Fibroblast of skin of left quadriceps (primary cell): ENCODE measurements at places on chromosomes 2 and 18.
A peak's percentile ranks its signal among the peaks of the same experiment; 100 is the strongest.

DNA sequence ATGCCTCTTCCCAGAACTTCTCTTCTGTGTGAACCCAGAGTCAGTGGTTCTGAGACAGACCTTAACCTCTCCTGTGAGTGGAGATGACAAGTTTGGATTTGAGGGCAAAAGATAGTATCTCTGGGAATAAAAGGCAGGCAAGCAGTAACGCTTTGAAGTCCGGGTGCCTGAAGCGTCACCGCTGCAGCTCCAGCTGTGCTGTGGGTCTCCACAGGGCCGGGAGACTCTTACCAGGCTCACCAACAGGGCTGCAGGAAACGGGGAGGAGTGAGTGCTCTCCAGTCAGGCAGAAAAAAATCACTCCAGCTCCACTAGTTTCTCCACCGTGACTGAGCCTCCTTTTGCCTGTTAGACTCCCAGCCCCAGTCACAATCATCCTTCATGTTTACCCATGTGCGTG lies 79.7 kb upstream of the MAP4K4 start:
- DNase-seq, result no peak

DNA sequence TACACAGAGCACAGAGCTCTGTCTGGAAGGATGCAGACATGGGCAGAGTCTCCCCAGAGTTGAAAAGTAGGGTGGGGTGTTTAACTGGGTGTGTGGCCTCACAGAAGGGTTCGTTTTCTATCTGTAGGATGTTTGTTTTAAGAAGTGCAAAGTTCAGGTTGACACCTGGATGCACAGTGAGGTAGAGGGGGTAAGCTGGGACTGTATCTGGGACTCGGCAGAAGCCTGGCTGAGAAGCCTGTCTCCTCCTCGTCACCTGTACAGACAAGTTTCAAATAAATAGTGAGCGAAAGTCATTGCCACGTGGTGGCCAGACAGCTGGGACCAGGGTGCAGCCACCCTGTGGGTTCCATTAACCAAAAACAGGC lies 145.9 kb downstream of the KLHL29 start:
- DNase-seq, result no peak

- DNase-seq, result no peak
Measured at GRCh38 chr2:226979004-226979403, 143.2 kb downstream of the RHBDD1 start.

- no peak for DNase-seq
Measured at GRCh38 chr2:27839022-27839618, 51.1 kb downstream of the RBKS start.

DNA sequence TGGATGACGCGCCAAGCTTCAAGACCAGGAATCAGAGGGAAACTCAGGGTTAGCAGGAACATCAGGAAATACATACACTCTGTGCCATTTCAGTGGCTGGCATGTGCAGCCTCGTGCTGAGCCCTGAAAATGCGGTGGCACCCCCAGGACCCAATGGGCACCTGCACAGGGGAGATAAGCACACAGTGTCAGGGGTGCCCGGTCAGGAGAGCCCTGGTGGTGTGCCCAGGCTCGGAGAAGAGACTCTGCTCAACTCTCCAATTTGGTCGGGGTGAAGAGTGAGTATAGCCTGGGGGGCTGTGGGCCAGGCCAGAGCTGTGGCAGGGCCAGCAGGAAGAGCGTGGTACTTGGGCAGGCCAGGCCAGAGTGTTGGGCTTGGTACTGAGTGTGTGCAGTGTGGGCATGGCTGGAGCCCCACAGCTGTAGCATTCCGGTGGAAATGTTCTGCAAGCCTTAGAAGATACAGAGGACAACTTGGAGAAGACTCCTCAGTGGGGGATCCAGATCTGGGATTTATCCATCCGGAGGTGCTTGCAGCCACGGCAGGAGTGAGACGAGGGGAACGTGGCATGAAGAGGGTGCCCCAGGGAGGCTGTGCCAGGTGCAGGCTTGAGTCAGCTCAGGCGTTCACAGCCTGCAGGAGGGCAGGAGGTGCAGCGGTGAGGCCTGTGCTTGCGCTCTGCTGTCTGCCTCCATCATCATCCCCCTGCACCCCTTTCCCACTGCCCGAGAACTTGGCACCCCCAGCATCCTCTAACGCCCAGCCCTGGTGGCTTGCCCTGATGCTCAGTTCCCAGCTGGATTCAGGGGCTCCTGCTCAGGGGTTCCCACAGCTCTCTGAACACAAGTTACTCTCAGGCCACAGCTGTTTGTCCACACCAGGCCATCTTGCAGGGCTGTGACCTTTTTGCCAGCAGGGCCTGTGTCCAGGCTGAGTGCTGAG lies 451.7 kb upstream of the HS6ST1 start:
- DNase-seq, result no peak

- no peak for DNase-seq
Measured at GRCh38 chr2:20633794-20634506, 16.9 kb downstream of the HS1BP3 start.

DNA sequence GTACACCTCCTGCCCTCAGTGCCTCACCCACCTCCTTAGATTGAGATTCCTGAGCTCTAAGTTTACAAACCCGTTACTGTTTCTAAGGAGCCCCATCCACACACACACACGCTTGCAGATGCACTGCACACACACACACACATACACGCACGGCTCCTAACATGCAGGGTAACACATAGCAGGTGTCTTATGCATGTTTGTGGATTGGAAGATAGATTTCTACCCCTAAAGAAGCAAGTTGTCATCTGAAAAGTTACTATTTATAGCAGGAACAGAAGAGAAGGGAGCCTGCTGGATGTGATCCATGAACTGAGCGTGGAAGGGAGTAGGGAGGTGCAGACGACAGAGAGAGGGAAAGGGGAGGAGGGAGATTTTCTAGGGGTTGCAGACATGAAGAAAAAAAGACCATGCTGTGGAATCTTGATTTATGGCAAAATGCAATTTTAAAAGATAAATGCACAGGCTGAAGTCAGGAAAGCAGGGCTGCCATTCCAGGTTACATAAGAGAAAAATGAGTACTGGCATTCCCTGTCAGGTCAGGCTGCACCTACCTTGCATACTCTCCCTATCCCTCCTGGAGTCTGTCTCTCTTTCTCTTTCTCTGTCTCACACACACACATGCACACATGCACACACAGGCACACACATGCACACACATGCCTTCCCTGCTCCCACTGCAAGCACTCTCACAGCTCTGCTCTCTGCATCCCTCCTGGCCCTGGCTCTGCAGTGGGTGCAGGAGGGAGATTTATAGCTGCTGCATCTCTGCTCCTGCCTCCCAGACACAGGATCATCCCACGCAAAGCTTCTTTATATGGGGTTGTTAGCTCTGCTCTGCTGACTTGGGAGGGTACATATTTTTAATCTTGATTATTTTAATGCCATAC lies 192.6 kb upstream of the MYT1L start:
- no peak for DNase-seq

GRCh38 chr2:196873511-196873910 lies 53.0 kb downstream of the PGAP1 start:
- DNase-seq, result no peak

- DNase-seq, result no peak
Measured at GRCh38 chr2:163637871-163638270, 97.9 kb downstream of the FIGN start.

- no peak for DNase-seq
Measured at GRCh38 chr2:101608408-101609310, 88.8 kb upstream of the MAP4K4 start.

DNA sequence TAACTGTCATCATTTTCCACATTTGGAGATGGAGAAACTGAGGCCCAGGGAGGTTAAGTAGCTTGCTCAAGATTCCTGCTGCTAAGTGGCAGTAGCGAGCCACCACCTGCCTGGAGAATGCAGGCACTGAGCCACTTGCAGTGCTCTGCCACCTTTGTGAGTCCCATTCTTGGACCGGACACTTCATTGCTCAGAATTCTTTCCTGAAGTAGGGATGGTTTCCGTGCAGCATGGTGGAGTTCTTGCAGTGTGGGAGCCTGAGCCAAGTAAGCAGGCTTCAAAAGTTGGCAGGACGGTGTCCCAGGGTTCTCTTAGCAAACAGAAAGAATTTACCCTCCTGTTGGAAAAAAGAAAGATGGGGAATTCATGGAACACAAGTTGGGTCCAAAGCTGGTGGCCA lies 115.0 kb upstream of the MMADHC start:
- DNase-seq, result no peak

- no peak for DNase-seq
Measured at GRCh38 chr18:48409591-48410094, 460 bp upstream of the ZBTB7C start.

- DNase-seq, result peak; percentile 18
Measured at GRCh38 chr2:179626261-179626660, 235.2 kb downstream of the ZNF385B start.

DNA sequence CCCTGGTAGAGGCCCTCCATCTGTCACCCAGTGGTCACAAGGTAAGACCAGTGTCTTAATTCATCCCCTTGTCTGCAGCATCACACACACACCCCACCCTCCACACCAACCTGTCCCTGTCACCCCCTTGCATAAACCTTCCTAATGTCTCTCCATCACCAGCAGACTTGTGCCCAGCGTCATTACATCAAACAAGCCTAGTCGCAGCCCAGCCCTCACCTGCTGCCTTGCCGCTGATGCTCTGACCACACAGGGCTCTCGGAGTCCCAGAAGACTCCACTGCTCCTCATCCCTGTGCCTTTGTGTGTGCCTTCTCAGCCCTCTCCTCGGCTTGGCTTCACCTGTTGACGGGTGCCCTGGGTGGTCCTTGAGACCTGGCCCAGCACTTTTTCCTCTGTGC lies 171.2 kb downstream of the GLI2 start:
- DNase-seq, result no peak

DNA sequence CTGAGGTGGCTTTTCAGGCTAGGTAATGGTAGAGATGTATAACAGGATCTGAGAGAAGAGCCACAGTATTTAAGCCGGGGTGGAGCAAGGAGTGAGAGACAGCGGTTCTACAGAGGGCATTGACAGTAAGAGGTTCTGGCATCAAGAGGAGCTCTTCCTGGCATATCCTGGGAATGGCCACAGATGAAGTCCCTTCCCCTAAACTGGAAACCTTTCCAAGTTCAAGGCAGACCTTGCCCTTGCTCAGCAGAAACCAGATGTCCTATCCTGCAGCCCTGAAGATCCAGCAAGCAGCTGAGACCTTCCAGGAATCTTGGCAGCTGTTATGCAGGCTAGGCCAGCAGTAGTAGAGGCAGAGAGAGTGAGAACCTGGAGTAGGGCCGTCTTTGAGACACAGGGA lies 18.1 kb downstream of the REG1A start:
- DNase-seq, result no peak
